ENCODE measurements at places on chromosomes 11 and 22. TPM values are rescaled to one million over a fixed set of nuclear protein-coding genes. Genes with fewer than 3 reads are reported as not detected.

Gene TEAD1
- total RNA-seq = 149 TPM

Gene GRIK4
- total RNA-seq = not detected

Gene OR51B5
- total RNA-seq = not detected

Gene PARVG
- 1.4 TPM for total RNA-seq

Gene FAM83F
- 0.09 TPM for total RNA-seq

Gene BCL2L13
- total RNA-seq = 123 TPM

Gene USH1C
- total RNA-seq = not detected

Gene FGF4
- not detected for total RNA-seq

Gene FXYD6
- total RNA-seq = 11.5 TPM

Gene DCHS1
- total RNA-seq = 7.2 TPM

Gene CALCB
- not detected for total RNA-seq

Gene SPI1
- 8.3 TPM for total RNA-seq

Gene CBLIF
- not detected for total RNA-seq

Gene ZNF215
- total RNA-seq = 0.12 TPM

Gene TIMM8B
- 86.6 TPM for total RNA-seq

Gene ADM2
- 0.21 TPM for total RNA-seq

Gene PAMR1
- 1.9 TPM for total RNA-seq

Gene PLAAT5
- 0.38 TPM for total RNA-seq

Gene TMEM258
- 93.2 TPM for total RNA-seq

Gene KRTAP5-7
- total RNA-seq = not detected

Gene ZW10
- total RNA-seq = 16.5 TPM

Gene RHOD
- total RNA-seq = 34.2 TPM

Gene ANO9
- total RNA-seq = 0.09 TPM

Gene FOSL1
- total RNA-seq = 12.5 TPM

Gene MYEOV
- total RNA-seq = not detected

Gene MRPL21
- 59.2 TPM for total RNA-seq

Gene DEUP1
- total RNA-seq = not detected

Data from psoas muscle (tissue), 8 donors.